ENCODE measurements at places on chromosomes 3 and 15. TPM values are rescaled to one million over a fixed set of nuclear protein-coding genes. Genes with fewer than 3 reads are reported as not detected.

ZNF80 gene
- total RNA-seq = not detected

CDC25A gene
- total RNA-seq = 16.5 TPM

SKOR1 gene
- not detected for total RNA-seq

DYNLT2B gene
- total RNA-seq = 20.3 TPM

CFAP100 gene
- total RNA-seq = not detected

ARPC4 gene
- 196 TPM for total RNA-seq

TTLL13 gene
- not detected for total RNA-seq

PLXND1 gene
- total RNA-seq = 56.7 TPM

NOX5 gene
- total RNA-seq = not detected

GOLGA6L1 gene
- not detected for total RNA-seq

P2RY12 gene
- total RNA-seq = not detected

SLC6A20 gene
- not detected for total RNA-seq

PRRT3 gene
- 3.2 TPM for total RNA-seq

MYLK gene
- 149 TPM for total RNA-seq

SLC22A13 gene
- not detected for total RNA-seq

Data from bronchus fibroblast of lung (primary cell).